ENCODE measurements at places on chromosomes 13 and 19. TPM values are rescaled to one million over a fixed set of nuclear protein-coding genes. Genes with fewer than 3 reads are reported as not detected.

The TNFRSF19 gene
- 5.3 TPM for total RNA-seq

The FUT2 gene
- 2.6 TPM for total RNA-seq

The GZMM gene
- total RNA-seq, result 0.33 TPM

The ERVK3-1 gene
- total RNA-seq, result 44.3 TPM

The LRRC4B gene
- total RNA-seq, result 1.3 TPM

The TTYH1 gene
- 4.6 TPM for total RNA-seq

The TPP2 gene
- 62.9 TPM for total RNA-seq

The TRAPPC6A gene
- total RNA-seq, result 54.4 TPM

Measured in breast epithelium (tissue), 4 donors.